DMS153 (cell line): ENCODE measurements at places on chromosomes 1 and 21.

DNA sequence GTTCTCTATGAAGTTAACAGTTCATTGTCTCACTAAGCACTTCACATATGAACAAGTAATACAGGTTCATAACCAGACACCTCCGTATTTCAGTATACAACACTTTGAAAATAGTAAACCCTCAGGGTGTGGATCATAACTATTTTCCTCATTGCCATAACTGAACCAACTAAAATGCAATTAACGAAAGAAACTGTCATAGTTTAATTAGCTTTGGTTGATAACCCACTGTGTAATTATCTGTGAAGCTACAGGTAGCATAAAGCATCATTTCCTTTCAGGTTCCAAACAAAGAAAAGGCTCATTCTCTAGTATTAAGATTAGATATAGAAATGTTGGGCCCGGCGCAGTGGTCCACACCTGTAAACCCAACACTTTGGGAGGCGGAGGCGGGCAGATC is 58.5 kb downstream of the EIF4G3 start:
- no peak for DNase-seq

DNA sequence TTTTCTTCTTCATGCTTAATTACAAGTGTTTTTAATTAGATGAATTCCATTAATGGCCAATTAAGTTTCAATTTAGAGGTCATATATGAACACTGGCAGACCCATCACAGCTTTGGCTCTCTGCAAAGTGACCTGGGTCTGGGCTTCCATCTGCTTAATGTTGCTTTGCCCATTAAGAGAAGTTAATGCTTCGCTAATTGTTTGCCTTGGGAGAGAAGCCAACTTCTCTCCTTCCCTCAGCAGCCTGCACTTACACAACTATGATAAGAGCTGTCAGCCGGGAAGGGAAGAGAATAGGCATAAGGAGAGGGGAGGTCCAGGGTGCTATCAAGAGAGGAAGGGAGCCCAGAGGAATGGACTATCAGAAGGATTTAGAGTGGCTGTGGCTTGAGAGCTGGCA is 29.0 kb upstream of the CCDC190 start:
- no peak for DNase-seq

DNA sequence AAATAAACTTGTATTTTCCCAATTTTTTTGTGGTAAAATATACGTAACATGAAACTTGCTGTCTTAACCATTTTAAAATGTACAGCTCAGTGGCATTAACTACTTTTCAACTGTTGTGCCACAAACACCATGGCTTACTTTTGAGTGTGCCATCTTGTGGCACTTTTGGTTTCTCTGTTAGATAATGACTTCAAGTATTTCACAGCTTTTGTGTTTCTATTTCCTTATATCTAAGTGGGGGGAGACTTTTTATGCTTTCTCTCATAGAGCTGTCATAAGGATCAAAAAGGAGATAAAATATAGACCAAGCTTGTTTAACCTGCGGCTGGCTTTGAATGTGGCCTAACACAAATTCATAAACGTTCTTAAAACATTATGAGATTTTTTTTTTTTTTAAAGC is 44.3 kb downstream of the CDC14A start:
- DNase-seq: no peak

GRCh38 chr1:206469933-206470691 is at the start of gene IKBKE:
Gene IKBKE (plus strand): TSS chr1:206470476. CDS start chr1:206473228, 2,752 bp downstream.
- peak; percentile 67 for DNase-seq

- no peak for DNase-seq
Measured at GRCh38 chr1:164534863-164535610, 23.9 kb upstream of the PBX1 start.

DNA sequence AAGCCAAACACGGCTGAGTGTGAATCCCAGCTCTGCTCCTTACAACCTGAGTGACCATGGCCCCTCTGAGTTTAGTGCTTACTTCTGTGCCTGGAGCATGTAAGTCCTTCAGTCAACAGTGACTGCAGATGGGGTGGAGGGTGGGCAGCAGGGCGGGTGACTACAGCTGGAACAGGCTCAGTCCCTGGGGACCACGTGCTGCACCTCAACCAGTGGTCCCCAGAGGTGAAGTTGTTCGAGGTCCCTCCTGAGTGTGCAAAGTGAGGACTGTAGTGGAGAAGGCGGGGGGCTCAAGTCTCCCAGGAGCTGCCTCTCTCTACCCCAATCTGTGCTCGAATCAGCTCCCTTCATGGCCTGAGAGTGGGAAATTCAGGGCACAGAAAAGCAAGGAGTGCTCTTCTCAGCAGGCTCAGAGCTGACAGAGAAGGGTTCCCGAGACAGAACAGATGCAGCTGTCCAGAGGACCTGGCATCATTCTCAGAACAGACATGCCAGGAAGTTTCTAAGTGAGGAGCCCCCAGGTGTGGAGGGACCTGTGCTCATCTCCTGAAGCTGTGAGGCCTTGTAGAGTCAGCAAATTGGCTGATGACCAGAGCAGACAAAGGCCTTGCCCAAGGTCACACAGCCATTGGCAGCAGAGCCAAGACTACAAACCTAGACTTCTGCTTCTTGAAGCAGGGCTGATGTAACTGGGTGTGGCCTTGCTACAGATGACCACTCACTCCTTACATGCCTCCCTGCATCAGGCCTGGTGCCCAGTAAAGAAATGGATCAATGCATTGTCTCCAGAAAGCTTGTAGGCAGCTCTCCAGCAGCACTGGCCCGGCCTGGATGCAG is 61.7 kb upstream of the EDN2 start:
- no peak for DNase-seq

GRCh38 chr1:153122831-153123421 is 9.6 kb upstream of the SPRR2F start:
- peak; percentile 96 for DNase-seq

- DNase-seq: no peak
Measured at GRCh38 chr1:147634645-147635044, 35.7 kb downstream of the ACP6 start.

- no peak for DNase-seq
Measured at GRCh38 chr1:24696041-24696755, 49.0 kb upstream of the CLIC4 start.

DNA sequence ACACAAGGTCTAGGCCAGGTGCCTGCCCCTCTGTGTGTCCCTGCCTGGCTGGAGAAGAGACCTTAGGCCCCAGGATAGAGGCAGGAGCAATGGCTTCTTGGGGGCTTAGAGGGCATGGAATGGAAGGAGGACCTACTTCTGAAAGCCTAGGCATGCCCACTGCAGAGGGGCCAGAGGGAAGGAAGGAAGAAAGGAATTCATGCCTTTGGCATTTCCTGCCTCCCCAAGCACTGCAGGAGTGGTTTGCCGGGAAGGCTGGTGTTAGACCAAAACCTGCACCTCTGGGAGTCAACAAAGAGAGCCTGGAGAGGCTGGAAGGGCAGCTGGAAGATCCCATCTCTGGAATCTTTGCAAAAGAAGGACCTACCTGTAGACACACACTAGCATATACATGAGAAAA is 50.7 kb upstream of the KCNE2 start:
- DNase-seq: no peak

DNA sequence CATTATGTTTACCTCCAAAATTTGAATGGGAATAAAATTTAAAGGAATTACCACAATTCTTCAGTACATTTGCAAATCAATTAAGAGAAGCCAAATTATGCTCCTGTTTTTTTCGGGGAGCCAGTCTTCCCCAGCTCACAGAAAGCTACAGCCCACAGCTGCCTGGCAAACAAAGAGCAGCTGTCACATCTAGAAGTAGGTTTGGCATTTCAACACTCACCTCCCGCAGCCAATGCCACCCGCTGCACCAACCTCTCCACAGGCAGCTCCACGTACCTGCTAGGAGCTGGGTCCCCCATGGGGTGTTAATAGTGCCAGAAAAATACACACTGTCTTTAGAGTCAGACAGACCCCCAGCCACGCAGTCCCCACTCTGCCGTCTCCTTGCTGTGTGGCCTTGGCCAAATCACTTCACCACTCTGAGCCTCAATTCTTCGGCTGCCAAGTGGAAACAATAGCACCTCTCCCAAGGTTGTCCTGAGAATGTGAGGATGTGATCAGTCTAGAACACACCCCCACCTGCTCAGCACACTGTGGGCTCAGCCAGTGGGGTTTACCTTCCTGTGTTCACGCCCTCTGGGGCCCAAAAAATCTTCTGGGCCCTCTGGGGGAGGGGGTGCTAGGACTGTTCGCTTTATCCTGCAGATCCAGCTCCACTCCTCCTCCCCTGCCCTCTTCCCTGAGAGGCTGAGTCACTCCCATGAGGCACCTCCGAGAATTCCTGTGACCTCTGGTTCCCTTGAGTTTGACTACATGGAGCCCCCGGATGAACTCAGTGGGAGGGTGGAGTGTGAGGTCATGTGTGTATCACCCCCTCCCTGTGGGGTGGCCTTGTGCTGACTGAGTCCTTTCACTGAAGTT is 204.3 kb upstream of the GRIK3 start:
- no peak for DNase-seq

DNA sequence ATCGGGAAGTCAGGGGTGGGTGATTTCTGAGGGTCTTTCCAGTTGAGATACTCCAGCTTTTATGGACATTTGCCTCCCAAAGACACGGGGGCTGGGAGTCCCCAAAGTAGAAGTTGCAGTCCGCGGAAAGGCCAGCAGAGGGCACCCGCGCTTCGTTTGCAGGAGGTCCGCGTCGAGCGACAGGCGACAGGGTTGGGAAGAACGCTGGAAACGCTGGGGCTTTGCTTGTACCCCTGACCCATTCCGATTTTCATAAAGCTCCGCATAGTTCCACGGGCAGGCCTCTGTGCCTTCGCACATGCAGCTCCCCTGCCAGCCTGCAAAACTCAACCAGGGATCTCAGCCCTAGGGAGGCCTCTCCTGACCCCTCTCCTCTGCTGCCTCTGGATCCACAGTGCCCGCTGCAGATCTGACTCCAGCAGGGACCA is 44.2 kb upstream of the LAPTM5 start:
- DNase-seq: peak; percentile 71

GRCh38 chr1:30749691-30750583 is 7.6 kb downstream of the LAPTM5 start:
- DNase-seq: peak; percentile 81

- no peak for DNase-seq
Measured at GRCh38 chr1:78855258-78855657, 151.3 kb downstream of the ADGRL4 start.

DNA sequence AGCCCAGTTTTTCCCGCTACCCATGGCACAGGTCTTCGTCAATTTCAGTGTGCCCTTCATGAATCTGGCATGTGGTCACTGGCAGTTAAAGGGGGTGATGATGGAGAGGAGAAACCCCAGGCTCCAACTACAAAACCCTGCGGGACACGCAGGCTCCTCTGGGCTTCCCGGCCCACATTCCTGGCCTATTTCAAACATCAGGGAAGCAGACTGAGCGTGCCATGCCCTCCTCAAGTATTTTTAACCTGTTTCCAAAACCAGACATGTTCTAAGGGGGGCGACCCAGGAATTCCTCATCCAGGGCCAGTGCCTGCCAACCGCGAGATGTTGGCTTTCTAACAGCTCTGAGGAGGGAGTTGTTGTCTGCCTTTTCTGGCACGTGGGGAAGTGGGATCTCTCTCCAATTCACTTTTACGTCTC is 85.1 kb downstream of the CAPZB start:
- no peak for DNase-seq

DNA sequence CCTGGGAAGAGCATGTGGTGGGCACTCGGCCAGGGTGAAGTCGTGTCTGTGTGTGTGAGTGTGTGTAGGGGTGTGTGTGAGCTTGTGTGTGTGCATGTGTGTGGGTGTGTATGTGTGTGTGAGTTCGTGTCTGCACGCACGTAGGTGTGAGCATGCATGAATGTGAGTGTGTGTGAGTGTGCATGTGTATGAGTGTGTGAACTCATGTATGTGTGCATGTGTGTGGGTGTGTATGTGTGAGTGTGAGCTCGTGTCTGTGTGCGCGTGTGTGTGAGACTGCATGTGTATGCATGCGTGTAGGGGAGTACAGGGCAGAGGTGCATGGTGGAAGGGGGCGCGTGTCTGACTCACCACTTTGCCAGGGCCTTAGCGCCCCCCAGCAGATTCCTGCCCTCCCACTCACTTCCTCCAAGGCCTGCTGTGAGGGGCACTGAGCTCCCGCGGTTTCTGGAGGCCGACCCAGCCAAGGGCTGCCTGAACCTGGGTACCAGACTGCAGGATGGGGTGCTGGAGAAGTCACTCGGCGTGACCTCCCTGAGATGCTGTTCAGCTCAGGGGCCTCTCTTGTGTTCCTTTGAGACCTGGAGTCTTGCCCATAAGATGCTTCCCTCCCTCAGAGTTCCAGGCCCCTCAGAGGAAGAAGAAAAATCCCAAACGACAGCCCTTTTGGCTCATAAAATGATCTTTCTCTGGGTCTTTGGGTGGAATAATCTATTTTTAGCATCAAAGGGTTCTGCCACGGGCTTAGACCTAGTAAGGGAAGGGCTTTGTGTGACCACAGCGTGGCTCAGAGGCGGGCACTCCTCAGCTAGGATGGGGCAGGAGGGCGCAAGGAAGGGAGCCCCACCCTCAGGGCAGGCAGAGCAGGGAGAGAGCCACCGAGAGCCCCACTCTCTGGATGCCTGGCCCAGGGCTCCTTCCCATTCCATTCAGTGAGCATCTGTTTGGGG is 41.1 kb upstream of the RUNX3 start:
- DNase-seq: no peak

DNA sequence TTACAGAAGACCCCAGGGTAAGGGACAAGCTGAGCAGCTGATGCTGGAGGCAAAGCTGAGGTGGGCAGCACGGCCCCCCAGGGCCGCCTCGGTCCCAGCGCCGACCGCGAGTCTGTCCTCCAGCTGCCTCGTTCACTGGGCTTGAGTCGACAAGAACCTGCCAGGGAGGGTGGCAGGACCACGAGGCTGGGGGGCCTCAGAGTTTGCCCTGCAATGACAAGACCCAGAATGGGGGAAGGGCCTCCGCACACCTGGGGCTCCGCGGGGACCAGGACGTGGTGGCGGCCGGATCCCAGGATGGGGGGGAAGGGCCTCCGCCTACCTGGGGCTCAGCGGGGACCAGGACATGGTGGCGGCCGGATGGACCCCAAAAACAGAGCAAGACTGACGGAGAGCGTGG is 53.9 kb upstream of the COL18A1 start:
- DNase-seq: no peak

DNA sequence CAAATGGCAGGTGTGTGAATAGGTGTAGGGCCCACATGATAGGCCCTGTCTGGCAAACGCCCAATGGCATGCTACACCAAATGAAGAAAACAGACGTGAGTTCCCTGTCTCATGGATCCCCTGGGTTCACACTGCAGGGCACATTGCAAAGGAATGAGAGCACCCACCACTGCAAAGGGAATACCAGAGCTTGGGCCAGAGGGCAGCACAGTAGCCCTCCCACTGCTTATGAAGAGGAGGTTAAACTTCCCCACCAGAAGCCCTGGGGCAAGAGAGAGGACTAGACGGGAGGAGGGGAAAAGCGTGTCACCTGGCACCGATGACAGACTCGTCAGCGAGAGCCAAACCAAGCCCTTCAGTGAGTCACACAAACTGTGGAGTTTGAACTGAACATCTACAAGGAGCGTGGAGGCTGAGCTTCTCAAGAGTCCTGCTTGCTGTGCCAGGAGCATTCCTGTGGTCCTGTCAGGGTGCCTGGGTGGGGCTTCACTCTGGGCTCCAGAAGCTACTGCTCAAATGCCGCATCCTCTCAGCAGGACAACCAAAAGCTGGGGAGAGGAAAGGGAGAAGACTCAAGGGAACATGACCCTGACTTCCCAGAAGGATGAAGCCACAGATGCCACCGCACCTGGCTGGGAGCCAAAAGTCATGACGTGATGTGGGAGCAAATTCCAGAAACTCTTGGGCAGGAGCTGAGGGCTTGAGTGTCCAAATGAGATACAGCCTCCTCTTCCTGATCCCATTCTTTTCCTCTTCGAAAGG is 61.1 kb downstream of the TOMM20 start:
- peak; percentile 53 for DNase-seq
